ENCODE measurements at places on chromosomes 3 and 15.
A peak's percentile ranks its signal among the peaks of the same experiment; 100 is the strongest.

GRCh38 chr3:46947546-46947901, 29.0 kb downstream of the CCDC12 start:
- no peak for DNase-seq

GRCh38 chr3:58346368-58346767, 13.7 kb downstream of the PXK start:
- no peak for DNase-seq

GRCh38 chr15:101156509-101157159, 95.2 kb downstream of the CHSY1 start:
- DNase-seq: no peak

DNA sequence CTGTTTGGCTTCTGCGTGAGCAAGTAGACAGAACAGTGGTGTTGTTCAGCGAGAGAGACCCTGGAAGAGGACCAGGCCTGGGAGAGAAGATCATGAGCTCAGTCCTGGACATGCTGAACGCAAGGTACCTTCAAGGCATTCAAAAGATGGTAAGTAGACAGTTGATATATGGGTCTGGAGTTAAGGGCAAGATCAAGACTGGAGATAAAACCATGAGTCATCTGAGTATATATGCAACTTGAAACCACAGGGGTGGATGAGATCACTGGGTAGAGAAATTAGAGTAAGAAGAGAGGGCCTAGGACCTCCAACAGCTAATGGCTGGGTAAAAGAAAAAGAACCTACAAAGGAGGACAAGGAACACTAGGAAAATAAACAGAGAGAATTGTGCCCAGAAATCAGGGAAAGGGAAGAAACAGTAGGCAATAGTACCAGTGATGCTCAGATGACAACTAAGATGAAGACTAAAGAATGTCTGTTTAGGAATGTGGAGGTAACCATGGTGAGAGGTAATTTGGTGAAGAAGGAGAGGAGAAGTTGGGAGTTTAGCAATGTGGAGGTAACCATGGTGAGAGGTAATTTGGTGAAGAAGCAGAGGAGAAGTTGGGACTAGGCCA, 343.2 kb upstream of the ADAMTS9 start:
- DNase-seq: no peak

DNA sequence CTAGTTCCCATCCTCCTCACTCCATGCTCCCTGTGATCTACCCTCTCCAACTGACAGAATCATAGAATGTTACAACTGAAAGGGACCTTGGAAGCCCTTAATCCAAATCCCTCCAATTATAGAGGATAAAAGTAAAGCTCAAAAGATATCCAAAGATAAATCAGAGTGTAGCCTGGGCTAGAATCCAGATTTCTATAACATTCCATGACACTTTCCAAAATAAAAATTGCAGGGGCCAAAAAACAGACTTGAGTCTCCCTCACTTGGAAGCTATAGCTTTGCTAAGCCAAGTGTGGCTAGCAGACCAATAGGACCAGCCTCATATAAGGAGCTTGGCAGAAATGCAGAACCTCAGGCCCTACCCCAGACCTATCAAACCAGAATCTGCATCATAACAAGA, 148.1 kb downstream of the NTRK3 start:
- DNase-seq: no peak

DNA sequence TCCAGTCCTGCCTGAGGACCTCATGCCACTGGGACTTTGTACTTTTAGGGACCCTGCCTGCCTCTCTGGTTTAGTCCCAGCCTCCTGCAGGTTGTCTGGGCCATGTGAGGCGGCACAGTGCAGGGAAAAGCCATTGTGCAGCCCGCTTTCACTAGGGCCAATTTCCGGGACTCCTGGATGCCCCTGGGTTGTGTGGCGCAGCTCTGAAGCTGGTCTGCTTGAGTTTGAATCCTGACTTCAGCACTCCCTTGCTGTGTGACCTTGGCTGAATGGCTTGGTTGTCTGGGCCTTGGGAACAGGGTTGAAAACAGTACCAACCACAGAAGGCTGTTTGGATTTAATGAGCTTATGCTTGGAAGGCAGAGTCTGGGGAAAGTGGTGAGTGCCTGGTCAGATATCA, 8.3 kb downstream of the TEX264 start:
- no peak for DNase-seq

GRCh38 chr3:111035316-111035715, 36.3 kb upstream of the NECTIN3 start:
- DNase-seq: no peak

DNA sequence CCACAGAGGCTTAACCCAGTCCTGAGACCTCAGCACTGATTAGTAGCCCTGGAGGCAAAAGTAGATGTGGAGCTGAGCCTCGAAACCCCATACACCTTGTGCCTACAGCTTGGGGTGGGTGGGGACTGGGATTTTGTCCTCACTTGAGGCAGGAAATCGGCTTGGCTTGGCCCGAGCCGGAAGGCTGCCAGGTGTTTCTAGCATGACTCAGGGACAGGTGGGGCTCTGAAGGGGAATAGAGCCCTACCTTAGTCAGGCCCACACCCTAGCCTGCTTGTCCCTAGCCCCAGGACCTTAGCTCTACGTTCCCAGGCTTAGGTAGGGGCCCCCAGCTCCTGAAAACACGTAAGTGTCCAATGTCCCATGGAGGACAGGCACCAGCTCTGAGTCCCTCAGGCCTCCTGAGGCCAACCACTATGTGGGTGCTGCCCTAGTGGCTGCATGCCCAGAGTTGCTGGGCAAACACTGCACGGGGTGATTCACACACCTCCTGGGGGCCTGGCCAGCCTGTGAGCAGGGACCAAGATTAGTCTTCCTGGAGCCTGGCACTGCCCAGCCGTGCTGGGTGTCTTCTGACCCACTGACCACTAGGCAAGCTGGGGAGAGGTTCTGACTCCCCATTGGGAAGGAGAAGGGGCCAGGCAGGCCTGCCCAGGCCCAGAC, 3.1 kb downstream of the MST1R start:
- no peak for DNase-seq

- no peak for DNase-seq
Observed at GRCh38 chr15:37758412-37758811, 176.0 kb upstream of the TMCO5A start.

- DNase-seq: peak; percentile 88
Observed at GRCh38 chr15:65184868-65185717, at the start of gene CLPX. CLPX (minus strand) TSS chr15:65185342; CDS start chr15:65185153, 189 bp downstream.
